ENCODE measurements at places on chromosomes 7 and 10. TPM values are rescaled to one million over a fixed set of nuclear protein-coding genes. Genes with fewer than 3 reads are reported as not detected.

DNA sequence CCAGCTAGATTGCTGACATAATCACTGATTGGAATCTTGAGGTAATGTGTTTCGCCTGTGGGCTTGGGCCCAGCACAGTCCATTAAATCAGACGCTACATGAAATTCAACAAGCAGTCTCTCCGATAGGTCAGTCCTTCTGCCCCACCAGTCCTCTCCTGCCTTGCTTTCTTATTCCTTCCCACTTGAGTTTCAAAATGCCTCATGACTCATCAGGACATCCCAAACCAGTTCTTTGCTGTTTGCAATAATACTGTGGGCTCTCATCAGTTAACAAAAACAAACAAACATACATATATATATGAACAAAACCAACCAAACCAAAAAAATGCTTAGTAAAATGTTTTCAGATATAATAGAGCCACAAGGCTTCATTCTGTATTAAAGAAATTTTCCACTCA is 599.0 kb downstream of the SORCS1 start:
- no peaks in the 10 kb centered on the region for H3K4me1 ChIP-seq
- H3K27ac ChIP-seq, result no peak overlapping the region
- no peak overlapping the region for H3K4me3 ChIP-seq
- H3K36me3 ChIP-seq, result no peaks in the 10 kb centered on the region
- no peak for DNase-seq

GRCh38 chr7:151568956-151569940 is 49.6 kb upstream of the RHEB start:
- no peaks in the 10 kb centered on the region for H3K4me1 ChIP-seq
- no peak overlapping the region for H3K4me3 ChIP-seq
- no peaks in the 10 kb centered on the region for H3K27me3 ChIP-seq
- DNase-seq, result no peak
- peaks cover 26% of the 10 kb centered on the region for H3K36me3 ChIP-seq

DNA sequence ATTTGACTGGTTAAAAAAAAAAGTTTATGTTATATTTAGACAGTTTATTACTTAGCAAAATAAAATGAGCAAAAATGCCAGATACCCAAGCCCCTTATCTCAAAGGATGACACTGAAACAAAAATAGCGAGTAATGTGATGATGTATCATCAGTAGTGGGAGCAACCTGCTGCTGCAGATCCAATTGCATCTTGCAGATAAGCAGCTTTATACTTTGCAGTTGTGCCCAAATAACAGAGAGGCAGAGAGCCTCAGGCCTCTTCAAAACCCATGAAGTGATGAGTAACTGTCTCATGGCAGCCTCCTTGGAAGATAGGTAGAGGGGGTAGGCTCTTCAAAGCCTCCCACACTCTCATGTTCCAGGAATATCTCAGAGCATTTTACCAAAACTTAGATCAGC is 468.2 kb upstream of the LRRTM3 start:
- no peak for DNase-seq
- H3K27me3 ChIP-seq, result no peaks in the 10 kb centered on the region
- no peak overlapping the region for H3K4me3 ChIP-seq
- no peaks in the 10 kb centered on the region for H3K36me3 ChIP-seq

The PAPOLB gene
- total RNA-seq, result not detected

GRCh38 chr7:145848691-145849090 is 267.9 kb upstream of the CNTNAP2 start:
- no peak overlapping the region for H3K27ac ChIP-seq
- H3K4me3 ChIP-seq, result no peak overlapping the region
- no peak for DNase-seq

DNA sequence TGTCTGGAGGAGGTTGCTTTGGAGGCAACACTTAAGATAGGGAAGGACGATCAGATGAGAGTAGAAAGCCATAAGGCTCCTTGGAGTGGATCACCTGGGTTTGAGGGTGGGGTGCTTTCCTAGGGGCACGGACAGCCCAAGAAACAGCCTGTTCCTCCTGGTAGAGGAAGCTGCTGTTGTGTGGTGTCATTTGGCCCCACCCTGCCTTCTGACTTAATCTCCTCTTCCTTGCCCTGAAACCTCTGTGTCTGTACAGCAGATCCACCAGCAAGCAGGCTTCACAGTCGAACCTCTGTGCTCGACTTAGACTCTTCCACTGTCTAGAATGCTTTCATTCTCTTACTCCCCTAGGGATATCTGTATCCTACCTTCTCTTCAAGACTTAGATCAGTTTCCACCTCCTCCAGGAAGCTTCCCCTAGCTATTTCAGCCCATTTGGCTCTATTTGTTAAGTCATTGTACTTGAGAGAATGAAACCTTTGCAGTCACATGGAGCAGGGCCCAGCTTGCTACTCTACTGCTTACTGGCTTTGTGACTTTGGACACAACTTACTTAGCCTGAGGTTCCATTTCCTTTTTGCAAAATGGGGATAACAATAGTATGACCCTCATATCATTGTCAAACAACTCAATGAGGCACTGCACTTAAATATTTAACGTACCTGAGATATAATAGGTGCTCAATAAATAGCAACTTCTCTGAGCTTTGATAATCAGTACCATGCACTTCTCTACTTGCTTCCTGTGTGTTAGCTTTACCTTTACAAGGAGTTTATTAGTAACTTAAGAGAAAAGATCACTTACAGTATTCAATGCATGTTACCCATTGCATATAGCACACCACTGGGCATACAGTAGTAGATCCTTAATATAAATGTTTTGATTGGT is 5.0 kb downstream of the MXI1 start:
- H3K4me1 ChIP-seq, result peaks cover 40% of the 10 kb centered on the region
- peak overlapping the region; percentile 69 for H3K4me3 ChIP-seq
- DNase-seq, result peak; percentile 28
- H3K36me3 ChIP-seq, result no peaks in the 10 kb centered on the region
- H3K27ac ChIP-seq, result peak overlapping the region; percentile 95

- no peak overlapping the region for H3K4me3 ChIP-seq
- no peak overlapping the region for H3K27ac ChIP-seq
- no peak for DNase-seq
- no peaks in the 10 kb centered on the region for H3K27me3 ChIP-seq
These were observed 240.8 kb downstream of the SNX10 start for GRCh38 chr7:26532471-26532870.

DNA sequence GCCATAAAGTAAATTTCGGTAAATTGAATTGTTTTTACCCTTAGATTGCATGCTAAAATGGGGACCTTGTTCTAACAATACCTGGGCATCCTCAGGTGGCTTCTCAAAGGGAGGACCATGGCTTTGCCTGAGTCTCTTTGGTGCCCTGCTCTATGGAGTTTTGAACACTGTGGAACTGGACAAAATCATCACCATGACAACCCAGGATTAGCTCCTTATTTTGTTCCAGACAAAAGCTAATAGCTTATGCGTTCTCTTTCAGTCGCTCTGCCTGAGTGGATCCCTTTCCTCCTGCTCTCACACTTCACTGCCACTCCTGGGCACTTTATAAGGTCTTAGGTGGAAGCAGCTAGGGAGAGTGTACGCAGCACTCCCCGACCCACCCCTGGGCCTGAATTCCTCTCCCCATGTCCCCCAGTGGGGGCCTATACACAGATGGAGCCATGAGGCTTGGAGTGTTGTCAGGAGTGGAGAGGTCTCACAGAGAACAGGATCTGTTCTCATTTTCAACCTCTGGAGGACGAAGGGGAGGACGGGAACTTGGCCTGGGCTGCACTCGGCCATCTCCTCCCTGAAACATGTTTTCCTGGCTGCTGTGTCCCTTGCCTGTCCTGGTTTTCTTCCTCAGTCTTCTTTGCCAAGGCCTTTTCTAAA is 19.0 kb downstream of the ADCYAP1R1 start:
- H3K27ac ChIP-seq, result no peak overlapping the region
- H3K36me3 ChIP-seq, result no peaks in the 10 kb centered on the region
- DNase-seq, result no peak
- H3K4me1 ChIP-seq, result no peaks in the 10 kb centered on the region

DNA sequence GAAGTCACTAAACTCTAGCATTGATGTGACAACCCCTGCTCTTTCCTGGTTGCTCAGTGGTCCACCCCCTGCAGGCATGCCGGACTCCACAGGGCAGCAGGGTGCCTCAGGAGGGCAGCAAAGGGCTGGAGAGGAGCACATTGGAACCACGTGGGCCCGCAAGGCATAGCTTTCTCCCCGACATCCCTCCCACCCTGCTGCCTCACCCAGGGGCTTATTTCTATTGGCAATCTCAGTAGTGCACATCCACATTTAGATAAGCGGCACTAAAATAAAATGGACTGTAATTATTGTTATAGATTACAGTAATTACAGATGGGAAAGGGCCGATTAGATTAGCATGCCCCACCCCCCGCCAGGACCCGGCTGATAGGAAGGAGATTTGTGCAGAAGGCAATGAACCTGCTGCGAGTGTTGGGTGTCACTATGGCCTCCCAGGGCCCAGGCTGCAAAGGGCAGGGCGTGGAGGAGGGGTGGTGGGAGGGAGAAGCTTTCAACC is 580.1 kb downstream of the GRID1 start:
- no peaks in the 10 kb centered on the region for H3K36me3 ChIP-seq
- DNase-seq, result no peak
- no peak overlapping the region for H3K4me3 ChIP-seq
- no peaks in the 10 kb centered on the region for H3K27me3 ChIP-seq

DNA sequence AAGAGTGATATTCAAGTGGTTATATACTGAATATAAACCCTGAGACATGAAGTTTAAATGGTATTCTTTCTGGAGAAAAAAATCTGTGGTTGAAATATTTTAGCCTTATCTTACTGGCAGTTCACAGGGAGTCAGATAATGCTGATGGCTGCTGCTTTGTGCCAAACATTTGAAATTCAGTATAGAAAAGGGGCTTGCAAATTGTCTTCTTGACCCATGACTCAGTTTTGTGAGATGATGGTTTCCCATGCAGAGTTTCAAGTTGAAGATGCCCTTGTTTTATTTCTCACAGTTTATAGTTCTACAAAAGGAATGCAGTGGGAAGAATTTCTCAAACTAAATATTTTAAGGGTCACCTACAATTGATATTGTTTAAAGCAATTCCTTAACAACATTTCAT is 251.1 kb upstream of the MEOX2 start:
- H3K27me3 ChIP-seq, result no peaks in the 10 kb centered on the region
- DNase-seq, result no peak
- no peaks in the 10 kb centered on the region for H3K36me3 ChIP-seq
- H3K4me1 ChIP-seq, result no peaks in the 10 kb centered on the region
- H3K4me3 ChIP-seq, result no peak overlapping the region

DNA sequence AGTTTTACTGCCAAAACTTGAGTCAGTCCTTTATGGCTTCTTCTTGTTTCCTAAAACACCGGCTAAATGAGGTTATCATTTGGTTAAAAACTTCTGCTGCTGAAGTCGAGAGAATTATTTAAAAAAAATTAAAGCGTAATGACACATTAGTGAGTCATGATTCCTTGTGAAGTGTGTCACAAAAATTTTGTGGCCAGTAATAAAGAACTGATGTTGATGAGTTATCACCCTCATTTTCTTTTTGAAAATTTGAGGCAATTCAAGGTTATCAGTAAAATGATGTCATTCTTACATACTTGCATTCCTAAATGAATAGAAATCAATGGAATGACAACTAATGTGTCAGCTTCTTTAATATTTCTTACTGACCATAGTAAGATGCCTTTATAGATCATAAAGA is 427.4 kb downstream of the SORCS3 start:
- no peak for DNase-seq
- H3K27ac ChIP-seq, result no peak overlapping the region
- no peak overlapping the region for H3K4me3 ChIP-seq
- H3K4me1 ChIP-seq, result no peaks in the 10 kb centered on the region

The DRGX gene
- total RNA-seq, result not detected

DNA sequence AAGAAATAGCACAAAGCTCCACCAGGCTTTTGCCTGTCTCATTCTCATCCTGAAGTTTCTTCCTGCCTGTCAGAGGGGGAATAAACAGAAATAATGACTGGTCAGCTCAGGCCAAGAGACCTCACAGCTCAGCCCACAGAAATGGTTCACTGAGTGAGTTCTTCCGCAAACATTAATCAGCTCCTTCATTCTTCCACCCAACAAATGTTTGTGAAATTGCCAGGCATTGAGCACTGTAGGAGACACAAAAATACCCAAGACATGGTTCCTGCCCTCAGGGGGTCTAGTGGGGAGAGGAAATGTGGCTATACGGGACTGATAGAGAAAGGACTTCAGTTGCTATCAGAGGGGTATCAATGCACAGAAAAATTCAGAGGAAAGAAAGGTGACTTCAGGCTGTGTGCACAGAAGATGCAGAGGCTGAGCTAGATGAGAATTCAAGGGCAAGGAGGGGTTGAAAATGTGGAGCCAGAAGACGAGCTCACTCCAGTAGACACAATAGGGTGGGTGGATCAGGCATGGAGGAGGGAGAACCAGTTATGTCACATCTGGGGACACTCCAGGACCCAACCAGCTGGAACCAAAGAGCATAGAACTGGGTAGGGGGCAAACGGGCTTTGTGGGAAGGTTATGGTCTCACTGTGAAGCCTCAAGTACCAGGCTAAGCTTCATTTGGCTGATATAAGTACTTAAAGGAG is 20.9 kb downstream of the MYOF start:
- H3K36me3 ChIP-seq, result no peaks in the 10 kb centered on the region
- H3K4me3 ChIP-seq, result no peak overlapping the region
- H3K27ac ChIP-seq, result no peak overlapping the region

DNA sequence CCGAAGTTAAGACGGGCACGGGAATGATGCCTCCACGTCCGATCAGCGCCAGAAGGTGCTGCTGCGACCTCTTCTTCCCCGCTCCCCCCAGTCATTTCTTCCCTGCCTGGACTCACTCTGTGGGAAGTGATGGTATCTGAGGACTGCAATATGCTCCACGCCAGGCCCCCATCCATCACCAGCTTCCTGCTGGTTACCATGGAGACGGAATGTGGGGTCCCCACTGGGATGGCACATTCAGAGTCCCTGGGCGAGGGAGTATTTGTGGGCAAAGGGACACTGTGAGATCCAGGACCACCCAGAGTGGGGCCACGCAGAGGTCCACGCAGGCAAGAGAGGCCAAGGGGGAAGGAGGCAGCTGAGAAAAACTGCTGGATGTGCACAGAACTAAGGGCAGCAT is 39.7 kb downstream of the CARD11 start:
- H3K4me1 ChIP-seq, result peaks cover 9% of the 10 kb centered on the region
- DNase-seq, result no peak
- no peak overlapping the region for H3K4me3 ChIP-seq
- no peak overlapping the region for H3K27ac ChIP-seq
- no peaks in the 10 kb centered on the region for H3K36me3 ChIP-seq
